ENCODE measurements at places on chromosomes 12 and 14. TPM values are rescaled to one million over a fixed set of nuclear protein-coding genes. Genes with fewer than 3 reads are reported as not detected.

DNA sequence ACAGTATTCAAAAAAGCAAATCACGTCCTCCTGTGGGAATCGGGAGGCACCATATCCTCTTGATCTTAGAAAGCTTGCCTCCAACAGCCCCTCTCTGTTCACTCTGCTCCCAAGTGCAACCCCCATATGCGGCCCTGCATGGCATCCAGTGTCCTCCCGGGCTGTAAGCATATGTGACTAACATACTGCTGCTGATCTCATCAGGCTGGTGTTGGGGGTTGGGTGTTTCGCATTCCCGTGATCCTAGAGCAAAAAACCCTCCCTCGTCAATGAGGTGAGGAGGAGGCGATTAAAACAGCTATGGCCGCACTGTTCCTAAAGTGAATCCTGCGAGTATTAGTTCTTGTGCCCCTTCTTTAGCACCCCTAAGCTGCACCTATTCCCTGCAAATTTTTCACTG is 28.1 kb upstream of the PPM1A start:
- no peak for DNase-seq

- DNase-seq = no peak
Observed at GRCh38 chr12:91460469-91460868, 277.9 kb upstream of the DCN start.

Gene KRT75
- total RNA-seq = 0.43 TPM

DNA sequence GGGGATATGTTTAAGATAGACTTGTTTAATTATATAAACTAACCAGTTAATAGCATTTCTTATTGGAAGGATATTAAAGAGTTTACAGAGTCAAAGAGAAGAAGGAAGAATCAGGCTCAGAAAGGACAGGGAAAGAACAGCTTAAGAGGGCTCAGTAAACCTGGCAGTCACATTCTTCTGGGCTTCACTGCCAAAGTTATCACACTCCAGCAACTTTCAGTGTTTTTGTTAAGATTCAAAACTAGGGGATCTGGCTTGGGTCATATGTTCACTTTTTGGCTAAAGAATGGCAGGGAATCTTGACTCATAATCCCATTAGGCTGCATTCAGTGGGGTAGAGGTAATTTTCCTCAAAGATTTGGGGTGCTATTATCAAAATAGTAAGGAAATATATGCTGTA is 312.3 kb downstream of the RAD51B start:
- DNase-seq = no peak

DNA sequence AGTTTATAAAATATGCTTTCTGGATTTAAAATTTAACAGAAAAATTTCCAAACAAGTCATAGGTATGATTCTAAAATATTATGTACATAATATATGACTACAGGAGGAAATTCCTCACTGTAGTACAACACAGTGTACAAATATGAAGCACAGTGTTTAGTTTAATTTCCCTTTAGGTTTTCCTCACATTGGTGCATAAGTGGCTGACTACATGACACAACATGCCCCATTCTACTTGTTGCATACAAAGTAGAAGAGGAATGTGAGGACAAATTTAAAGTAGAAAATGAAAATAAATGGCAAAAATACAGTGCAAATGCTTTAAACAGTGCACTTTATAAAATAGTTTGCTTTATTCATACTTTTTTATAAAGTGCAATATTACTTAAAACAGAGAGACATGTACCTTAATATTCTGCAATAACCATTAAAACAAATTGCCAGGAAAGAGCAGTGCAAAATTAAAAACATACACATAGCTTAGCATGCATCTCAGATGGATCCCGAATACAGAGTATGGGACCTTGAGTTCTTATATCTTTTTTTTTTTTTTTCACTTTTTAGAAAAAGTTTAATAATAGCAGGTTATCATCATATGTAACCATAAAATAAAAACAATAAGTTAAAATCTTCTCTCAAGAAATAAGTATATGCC is 54.8 kb upstream of the TTC7B start:
- DNase-seq = no peak

- no peak for DNase-seq
Observed at GRCh38 chr14:37599507-37600368, 4.3 kb downstream of the TTC6 start.

DNA sequence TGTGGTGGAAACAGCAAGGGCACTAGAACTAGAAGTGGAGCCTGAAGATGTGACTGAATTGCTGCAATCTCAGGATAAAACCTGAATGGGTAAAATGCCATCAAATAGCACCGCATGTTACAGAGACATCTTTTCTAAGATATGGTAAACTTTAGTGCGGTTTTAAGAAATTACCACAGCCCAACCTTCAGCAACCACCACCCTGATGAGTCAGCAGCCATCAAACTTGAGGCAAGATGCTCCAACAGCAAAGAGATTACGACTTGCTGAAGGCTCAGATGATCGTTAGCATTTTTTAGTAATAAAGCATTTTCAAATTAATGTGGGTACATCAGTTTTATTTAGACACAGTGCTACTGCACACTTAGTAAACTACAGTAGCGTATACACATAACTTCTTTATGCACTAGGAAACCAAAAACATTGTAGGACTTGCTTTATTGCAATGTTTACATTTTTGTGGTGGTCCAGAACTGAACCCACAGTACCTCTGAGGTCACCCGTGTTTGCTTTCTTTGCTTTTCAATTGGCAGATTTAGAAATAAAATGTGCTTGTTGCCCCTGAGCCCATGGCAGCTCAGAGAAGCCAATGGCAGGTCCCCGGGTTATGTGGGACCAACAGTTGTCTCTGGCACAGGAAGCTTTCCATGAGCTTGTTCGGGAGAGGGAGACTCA is 15.9 kb downstream of the GOLGA3 start:
- no peak for DNase-seq

Gene RNF212B
- not detected for total RNA-seq

- DNase-seq = peak; percentile 84
Observed at GRCh38 chr14:67620217-67620785, 581 bp downstream of the ARG2 start.

GRCh38 chr12:87152075-87152474 is 877.1 kb downstream of the C12orf50 start:
- no peak for DNase-seq

All from G401 (cell line).